ENCODE measurements at places on chromosomes 6 and 20. TPM values are rescaled to one million over a fixed set of nuclear protein-coding genes. Genes with fewer than 3 reads are reported as not detected.

- no peak for DNase-seq
Observed at GRCh38 chr6:144075187-144075586, 20.2 kb downstream of the SF3B5 start.

- no peak for DNase-seq
Observed at GRCh38 chr6:74807674-74808073, 398.2 kb downstream of the COL12A1 start.

GRCh38 chr20:62832212-62832922 lies 15.5 kb downstream of the COL9A3 start:
- no peak for DNase-seq

Gene JAG1
- total RNA-seq = 26.0 TPM

Gene RBM24
- 31.2 TPM for total RNA-seq

Gene CNKSR3
- total RNA-seq = 3.0 TPM

DNA sequence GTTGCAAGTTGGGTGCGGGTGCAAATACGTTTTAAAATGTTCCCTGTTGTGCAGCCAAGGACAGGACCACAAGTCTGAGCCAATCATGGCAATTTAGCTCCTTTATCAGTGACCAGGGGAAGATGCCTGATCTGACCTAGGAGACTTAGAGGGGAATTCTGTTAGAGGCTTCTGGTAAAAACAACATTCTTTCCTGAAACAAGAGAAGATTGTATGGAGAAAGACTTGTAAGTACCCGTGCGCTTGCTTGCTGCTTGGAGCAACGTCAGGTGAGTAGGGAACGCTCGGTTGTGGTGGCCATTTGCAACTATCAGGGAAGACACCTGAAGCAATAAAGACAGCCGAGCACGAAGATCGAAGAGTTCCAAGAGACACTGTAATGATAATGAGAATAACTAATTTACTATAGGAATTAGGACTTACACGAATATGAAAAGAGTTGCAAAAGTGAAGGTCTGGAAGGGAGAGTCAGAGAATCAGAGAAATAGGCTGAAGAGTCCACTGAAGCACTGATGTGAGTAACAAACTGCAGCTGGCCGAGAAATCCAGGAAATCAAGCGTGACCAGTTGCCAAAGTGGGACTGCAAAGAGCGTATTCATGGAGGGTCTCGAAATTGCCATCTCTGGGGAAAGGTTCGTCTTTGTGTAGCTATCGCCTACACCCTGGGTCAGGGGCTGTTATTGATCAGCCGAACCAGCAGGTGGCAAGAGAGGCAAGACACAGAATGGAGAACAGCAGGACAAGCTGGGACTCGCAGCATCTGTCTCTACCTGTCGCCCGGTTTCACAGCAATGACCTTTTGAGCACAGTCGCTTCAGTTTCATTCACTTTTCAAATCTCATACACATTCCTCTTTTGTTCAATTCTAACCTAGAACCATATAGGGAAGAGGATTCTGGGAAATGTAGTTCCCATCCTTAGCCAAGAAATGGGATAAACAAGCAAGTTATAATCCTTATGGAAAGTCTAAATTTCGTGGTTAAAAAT lies 26.1 kb downstream of the LOC128125822 start:
- DNase-seq = peak; percentile 58

GRCh38 chr6:147382945-147383554 lies 125.4 kb upstream of the SAMD5 start:
- DNase-seq = no peak

Data from occipital lobe (tissue), 3 donors.